ENCODE measurements at places on chromosomes 2 and 18.
A peak's percentile ranks its signal among the peaks of the same experiment; 100 is the strongest.

GRCh38 chr2:10303694-10304378, 1.1 kb downstream of the HPCAL1 start:
- peak; percentile 77 for DNase-seq

GRCh38 chr2:753123-753522, 75.9 kb upstream of the TMEM18 start:
- no peak for DNase-seq

GRCh38 chr2:223712642-223713041, 110.5 kb upstream of the SCG2 start:
- no peak for DNase-seq

DNA sequence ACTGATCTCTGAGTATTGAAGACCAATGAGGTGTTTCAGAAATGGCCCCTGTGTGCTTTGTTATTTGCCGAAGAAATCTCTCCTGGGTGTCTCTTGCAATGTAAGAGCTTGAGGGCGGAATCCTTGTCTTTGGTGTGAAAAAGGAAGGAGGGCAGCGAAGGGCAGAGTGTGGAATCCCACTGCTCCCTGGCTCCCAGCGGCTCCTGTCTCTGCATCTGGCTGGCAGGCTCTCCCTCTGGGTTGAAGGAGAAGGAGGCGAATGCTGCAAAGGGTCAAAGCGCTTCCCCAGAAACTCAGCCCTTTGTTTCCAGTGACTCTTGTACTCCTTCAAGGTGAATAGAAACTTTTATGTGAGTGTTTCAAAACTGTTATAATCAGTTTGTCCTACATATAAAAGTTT, 457.5 kb downstream of the CNTNAP5 start:
- DNase-seq = peak; percentile 30

DNA sequence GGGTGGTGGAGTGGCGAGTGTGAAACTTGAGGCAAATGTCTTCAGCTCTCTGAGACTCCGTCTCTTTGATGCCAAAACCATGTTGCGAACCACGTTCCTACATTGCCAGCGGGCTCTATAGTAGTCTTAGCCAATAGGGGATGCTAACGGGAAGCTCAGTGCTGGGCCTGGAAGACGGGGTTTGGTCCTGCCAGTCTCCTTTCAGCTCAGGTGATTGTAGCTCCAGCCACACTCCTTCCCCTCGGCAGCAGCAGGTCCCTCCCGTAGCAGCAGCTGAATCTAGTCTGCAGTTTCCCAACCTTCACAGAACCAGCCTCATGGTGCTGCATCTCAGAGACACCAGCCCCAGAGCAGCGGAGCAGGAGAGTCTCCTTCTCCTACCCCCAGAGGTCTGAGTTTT, 109.7 kb downstream of the TFCP2L1 start:
- no peak for DNase-seq

GRCh38 chr2:205883965-205884364, 201.7 kb downstream of the NRP2 start:
- no peak for DNase-seq

DNA sequence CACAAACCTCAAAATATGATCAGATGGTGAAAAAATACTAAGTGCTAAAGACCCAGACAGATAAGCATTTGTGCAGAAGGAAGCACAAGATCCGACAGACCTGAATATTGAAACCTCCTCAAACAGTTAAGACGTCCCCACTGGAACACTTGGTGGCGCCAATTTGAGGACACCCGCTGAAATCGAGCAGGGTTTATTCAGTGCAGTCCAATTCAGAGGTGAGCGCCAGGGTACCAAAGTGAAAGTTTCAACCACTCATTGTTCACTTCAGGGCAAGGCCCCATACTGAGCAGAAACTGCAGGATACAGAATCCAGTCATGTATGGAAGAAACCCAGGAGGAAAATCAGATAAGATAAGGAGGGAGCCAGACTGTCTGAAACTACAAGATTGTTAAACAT, 417.6 kb downstream of the LRRTM4 start:
- DNase-seq = no peak

GRCh38 chr2:168550670-168551069, 94.6 kb downstream of the CERS6 start:
- DNase-seq = no peak

DNA sequence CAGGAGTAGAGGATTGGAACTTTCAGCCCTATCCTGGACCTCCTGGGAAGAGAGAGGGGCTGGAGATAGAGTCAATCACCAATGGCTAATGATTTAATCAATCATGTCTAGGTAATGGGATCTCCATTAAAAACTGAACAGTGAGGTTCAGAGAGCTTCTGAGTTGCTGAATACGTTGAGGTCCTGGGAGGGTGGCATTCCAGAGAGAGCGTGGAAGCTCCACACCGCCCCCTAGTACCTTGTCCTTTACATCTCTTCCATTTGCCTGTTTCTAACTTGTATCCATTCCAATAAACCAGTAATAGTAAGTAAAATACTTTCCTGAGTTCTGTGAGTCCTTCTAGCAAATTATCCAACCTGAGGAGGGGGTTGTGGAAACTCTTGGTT, 101.7 kb downstream of the B3GNT2 start:
- DNase-seq = no peak

DNA sequence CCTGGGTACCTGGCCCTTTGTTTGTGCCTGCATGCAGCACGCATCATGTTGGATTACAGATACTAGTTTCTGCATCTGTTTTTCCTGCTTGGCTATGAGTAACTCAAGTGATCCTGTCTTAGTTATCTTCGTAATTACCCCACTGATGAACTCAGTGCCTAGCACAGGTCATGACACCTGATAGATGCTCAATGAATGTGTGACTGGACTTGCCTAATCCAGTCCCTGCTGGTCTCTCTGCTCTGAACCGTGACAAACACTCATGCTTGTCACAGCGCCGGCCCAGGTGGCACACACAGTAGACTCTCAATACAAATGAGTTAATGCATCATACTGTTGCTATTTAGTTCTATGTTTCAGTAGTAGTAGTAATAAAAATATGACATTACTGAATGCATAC, 31.2 kb upstream of the NTSR2 start:
- DNase-seq = no peak

DNA sequence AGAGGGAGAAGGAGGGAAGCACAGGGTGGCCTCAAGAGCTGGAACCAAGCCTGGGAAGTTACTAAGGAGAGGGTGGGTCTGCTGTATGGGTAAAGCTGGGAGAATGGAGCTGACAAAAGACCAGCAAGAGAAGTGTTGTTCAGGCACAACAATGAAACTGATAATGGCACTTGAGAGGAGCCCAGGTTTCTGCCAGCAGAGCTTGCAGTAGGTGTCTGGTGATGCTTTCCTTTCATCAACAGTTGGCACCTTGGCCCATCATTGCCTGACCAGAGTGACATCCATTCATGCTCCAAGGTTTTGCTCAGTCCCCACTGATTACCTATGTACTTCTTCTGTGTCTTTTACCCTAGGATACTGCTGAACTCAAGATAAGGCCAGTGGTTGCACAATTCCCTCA, 92.9 kb upstream of the CXCR4 start:
- no peak for DNase-seq

- DNase-seq = no peak
Observed at GRCh38 chr2:236879416-236879963, 206.2 kb upstream of the COPS8 start.

DNA sequence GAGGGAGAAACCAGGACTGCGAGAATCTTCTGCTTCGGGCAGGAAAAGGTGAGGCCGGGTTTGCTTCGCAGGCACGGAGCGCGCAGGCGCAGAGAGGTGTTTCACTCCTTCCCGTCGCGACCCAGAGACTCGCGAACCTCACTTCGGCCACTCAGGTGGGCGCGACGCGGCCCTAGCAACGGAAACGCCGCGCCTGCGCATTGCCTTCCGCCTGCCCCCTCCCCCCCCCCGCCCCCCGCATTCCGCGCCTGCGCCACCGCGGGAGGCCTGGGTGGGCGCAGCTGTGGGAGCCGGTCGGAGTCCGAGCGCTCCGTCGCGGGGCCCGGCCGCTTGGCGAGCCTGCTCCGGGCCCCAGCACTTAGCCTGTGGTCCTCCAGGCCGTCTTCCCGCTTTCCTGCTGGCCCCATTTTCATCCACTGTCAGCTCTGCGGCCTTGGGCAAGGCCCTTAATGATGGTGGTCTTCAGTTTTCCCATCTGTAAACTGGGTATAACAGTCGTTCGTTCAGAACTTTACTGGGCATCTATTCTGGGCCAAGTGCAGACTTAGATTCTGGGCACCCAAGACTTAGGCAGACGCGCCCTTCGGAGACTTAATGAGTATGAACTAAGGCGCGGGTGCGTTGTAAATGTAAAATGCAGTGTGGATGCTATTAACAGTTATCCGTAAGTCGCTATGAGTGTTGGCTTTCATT, 62.1 kb upstream of the ACKR3 start:
- DNase-seq = peak; percentile 85

GRCh38 chr2:24683408-24683807, 109.8 kb downstream of the PTRHD1 start:
- no peak for DNase-seq

DNA sequence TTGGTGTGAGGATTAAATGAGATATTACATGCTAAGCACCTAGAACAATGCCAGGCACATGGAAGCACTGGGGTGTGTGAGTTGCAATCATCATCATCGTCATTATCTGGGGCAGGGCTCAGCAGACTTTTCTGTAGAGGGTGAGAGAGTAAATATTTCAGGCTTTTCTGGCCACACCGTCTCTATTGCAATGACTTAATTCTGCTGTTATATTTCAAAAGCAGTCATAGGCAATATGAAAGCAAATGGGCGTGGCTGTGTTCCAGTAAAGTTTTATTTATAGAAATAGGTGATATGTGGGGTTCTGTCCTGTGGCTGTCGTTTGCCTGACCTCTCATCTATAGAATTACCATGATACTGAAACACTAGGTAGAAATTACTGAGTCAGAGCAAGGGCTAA, 60.6 kb downstream of the IL1R2 start:
- DNase-seq = no peak

- no peak for DNase-seq
Observed at GRCh38 chr18:79900610-79901570, 50.6 kb downstream of the SLC66A2 start.

- DNase-seq = no peak
Observed at GRCh38 chr2:99032001-99032400, 96.0 kb upstream of the CRACDL start.

DNA sequence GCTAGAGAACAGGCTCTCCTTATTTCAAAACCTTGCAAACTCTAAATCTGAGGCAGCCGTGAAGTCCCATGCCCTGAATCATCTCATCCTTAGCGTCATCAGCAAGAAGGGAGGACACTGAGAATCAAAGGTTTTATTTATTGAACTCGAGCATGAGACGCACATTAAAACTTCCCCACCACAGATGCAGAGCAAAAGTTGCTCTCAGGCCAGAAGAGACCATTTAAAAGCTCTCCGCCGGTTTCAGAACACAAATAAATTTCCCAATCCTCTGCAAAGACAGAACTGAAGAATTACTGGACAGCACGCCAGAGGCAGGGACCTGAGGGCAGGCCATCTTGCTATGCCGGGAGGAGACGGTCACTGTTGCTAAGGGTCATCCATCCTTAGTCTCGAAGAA, 1.3 kb downstream of the AMMECR1L start:
- no peak for DNase-seq

DNA sequence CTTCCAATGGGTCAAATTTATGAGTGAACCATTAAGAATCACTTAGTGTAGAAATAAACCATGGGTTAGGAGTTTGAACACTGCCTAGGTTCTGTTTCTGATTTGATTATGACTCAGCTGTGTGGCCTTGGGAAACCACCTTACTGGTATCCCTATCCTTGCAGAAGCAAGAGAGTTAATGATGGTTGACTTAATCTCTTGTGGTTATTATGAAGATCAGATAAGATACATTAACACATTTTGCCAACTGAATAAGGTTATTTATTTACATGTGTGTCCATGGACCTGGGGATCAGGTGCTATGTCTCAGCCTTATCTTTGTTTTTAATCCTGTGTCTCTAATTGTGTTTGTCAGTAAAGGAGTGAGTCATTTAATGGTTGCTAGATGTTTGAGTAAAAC, 5.4 kb upstream of the KCNJ13 start:
- DNase-seq = no peak

DNA sequence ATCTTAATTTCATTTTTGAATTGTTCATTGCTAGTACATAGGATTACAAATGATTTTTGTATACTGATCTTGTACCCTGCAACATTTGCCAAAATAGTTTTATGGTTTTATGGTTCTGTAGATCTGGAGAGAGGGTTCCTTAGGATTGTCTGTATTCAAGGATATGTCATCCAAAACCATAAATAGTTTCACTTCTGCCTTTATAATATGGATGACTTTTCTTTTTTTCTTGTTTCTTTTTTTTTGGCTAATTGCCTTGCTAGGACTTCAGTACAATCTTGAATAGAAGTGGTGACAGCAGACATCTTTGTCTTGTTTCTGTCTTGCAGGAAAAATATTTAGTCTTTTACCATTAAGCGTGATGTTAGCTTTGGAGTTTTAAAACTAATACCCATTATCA, 383.9 kb upstream of the HS6ST1 start:
- DNase-seq = no peak

DNA sequence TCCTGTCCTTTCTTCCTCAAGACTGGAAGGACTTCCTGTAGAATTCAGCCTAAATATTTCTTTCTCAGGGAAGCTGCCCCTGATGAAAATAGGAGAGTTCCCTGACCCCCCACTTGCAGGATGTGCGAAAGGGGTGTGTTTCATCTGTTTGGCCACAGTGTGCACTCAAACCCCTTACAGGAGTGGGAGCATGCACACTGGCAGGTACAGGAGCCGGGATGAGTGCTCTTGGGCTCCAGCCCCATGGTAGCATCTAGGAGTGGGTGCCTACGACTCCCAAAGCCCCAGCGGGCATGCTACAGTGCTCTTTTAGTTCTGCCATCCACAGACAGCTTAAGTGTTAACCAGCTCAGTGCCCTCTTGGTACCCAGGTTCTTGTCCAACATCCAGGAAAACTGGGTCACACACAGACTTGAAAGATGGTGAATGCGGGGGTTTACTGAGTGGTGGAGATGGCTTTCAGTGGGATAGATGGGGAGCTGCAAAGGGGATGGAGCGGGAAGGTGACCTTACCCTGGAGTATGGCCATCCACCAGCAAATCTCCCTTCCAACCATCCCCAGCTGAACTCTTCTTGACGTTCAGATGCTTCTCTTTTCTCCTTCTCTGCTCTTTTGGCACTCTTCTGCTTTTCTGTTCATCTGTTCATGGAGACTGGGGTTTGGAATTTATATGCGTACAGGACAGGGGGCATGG, 295.0 kb upstream of the NCKAP5 start:
- no peak for DNase-seq

Measured in brain (organoid and tissue), 16 donors.